Endothelial cell of umbilical vein (primary cell): ENCODE measurements at places on chromosomes 7 and 10. TPM values are rescaled to one million over a fixed set of nuclear protein-coding genes. Genes with fewer than 3 reads are reported as not detected.

GRCh38 chr7:134462337-134462925, 3.5 kb upstream of the AKR1B1 start:
- no peak for DNase-seq

GRCh38 chr10:18290651-18291313, 150.6 kb downstream of the CACNB2 start:
- DNase-seq = no peak

DNA sequence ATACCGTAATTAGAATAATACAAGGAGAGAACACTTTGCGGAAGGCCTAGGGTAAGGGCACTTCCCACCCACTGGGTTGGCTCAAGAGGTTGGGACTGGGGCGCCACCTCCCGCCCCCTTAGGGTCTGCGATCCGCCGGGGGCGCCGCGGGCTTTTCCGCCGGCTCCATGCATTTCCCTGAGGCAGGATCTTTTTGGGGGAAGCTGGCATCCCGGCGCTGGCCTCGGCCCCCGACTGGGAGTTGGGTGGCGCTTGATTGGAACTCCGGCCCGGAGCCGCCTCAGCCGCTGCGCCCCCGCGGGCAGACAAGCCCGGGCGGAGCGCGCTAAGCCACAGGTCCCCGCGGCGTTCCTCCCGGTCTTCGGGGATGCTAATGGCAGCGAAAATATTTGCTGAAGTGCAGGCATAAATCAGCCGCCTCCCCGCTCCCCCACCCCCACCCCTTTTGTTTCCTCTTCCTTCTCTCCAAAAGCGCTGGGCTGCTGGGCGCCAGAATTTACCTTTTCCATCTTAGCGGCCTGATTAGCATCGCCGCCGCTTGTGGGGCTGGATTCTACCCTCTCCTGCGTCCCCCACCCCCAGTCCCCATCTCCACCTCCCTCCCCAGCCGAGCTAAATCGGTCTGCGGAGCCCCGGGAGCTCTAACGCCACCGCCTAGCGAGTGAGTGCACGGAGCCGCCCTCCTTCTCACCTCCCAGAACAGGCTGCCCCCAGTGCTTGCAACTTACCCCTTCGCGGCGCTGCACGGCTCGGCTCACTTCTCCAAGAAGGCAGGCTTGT, 5.1 kb downstream of the UNC5B start:
- DNase-seq = no peak

- peak; percentile 91 for DNase-seq
These were observed 8.7 kb upstream of the IL6 start for GRCh38 chr7:22718200-22718711.

DNA sequence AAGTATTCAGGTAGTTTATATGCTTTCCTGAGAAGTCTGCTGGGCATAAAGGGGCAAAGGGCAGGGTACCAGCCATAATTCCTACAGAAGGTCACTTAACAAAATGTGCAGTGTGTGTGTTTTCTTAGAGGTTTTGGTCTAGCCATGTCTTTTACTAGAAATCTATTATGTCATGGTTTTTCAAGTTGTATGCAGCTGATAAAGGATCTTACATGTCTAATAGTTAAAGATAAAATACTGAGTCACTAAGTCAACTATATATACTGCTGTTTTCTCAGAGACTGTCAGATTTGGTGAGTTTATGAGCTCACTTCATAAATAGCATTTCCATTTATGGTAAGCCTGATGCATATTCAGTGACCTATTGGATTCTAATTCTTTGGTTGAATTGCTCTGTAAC, 7.7 kb downstream of the CASP2 start:
- DNase-seq = peak; percentile 88

DNA sequence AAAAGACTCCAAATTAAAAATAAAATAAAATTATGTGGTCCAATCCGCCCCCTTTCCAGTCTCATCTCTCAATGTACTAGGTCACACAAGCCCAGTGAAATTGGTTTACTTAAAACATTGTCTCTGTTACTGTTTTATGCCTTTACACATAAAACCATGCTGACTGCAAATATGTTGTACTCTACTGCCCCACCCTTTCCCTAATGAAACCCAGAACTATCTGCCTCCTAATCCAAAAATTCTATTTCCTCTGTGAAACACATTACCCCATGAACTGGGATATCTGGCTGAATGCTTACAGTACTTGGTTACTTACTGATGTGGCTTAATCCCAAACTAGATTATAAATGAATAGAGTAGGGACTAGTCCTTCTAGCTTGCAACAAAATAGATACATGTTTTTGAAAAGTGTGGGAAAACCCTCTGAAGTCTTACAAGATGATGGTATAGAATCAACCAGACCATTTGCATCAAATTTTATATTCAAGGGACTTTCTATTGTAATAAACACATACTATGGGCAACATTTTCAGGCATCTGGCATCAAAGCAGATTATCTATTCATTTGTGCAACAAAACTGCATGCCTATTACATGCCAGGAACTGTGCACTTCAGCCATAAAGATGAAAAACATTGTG, 10.0 kb upstream of the KMT2E start:
- DNase-seq = no peak

GRCh38 chr7:5237286-5237685, 45.5 kb upstream of the SLC29A4 start:
- no peak for DNase-seq

DNA sequence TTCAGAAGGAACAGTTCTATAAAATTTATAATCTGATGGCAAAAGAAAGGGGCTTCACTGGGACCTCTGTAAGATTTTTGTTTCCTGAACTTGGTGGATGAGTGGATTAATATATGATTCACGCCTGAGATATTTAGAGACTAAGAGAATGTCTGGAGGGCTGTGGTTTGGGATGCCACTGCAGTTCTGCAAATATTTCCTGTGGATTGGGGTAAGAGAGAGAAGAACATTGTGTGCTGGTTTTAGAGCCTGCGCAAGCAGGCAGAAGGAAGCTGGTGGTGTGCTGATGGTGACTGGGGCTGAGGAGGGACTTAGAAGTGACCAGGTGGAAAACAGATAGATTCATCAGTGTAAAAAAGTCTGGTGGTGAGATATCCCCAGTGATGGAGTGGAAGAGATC, 87.0 kb downstream of the SUGCT start:
- DNase-seq = no peak

DNA sequence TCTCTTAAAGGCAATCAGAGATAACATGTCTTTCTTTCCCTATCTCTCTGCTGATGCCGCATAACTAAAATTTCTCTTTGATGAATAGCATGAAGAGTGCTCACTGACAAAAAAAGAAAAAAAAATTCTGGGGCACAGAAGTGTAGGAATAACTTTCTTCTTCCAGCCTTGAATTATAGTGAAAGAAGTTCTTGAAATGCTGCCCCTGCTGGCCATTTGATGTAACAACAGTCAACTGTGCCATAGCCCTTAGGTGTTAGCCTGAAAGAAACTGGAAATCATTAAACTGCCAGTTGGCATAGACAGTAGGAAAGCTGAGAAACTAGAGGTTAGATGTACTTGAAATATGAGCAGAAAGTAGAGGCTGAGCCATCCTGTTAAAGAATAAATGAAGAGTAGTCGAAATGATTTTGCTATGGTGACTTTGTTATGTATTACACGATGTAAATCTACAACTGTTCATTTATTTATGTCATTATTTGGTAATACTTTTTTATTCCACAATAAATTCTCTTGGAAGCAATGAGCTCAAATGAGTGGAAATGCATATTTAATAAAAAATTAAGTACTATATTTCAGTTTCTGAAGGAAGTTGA, 48.3 kb upstream of the FAM171A1 start:
- peak; percentile 71 for DNase-seq

DNA sequence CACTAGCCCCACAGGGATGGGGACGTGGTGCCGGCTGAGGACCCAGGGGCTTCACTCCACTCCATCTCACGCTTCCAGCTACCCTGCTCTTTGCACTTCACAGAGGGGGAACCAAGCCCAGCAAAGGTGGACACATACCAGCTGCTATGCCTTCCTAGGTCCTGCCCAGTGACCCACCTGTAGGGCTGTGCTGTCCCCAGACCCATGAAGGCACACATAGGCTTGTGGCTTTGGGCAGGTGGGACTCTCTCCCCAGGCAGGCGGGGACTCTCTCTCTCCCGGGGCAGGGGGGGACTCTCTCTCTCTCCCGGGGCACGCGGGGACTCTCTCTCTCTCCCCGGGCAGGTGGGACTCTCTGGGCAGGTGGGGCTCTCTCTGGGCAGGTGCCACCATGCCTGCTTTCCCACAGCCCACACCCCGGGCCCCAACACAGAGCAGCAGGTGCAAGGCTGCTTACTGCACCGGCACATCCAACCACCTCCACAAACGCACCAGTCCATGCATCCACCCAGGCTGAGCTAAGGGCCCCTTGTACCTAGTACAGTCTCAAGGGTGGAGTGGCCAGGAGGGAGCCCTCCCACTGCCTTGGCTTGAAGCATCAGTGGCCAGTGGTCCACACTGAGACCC, 13.8 kb upstream of the GPR146 start:
- DNase-seq = no peak

- no peak for DNase-seq
These were observed 1.7 kb downstream of the RAMP3 start for GRCh38 chr7:45159296-45159695.

- DNase-seq = no peak
These were observed 26.4 kb downstream of the PRF1 start for GRCh38 chr10:70575874-70576802.

GRCh38 chr10:128573281-128573845, 447.1 kb upstream of the MKI67 start:
- DNase-seq = no peak

DNA sequence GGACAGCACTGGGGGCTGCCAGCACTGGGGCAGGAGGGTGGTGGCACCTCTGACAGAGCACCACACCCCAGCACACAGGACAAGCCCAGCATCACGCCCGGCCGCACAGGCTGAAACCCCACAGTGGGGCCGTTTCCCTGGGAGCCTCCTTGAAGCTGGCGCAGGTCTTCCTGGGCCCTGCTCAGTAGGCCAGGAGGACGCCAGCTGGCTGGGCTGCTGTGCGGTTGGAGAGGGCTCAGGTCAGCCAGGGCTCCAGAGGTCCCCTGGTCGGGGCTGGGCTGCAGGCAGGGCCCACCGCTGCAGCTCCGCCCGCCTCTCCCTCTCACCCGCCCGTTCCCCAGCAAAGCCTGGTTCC, 137.3 kb downstream of the TCERG1L start:
- no peak for DNase-seq

HTR7 gene
- 0.09 and 0.22 TPM in 2 replicates for total RNA-seq

CYP2E1 gene
- not detected in 2 replicates for total RNA-seq

NPFFR1 gene
- total RNA-seq = not detected in 2 replicates

SYT15 gene
- total RNA-seq = 0.65 and 0.75 TPM in 2 replicates
